ENCODE measurements at places on chromosomes 16 and 17. TPM values are rescaled to one million over a fixed set of nuclear protein-coding genes. Genes with fewer than 3 reads are reported as not detected.

Gene TEKT3
- total RNA-seq = not detected

GRCh38 chr16:10514369-10515055, 65.9 kb downstream of the EMP2 start:
- DNase-seq = peak; percentile 67

Gene GPR179
- not detected for total RNA-seq

GRCh38 chr17:6543079-6544010, 13.0 kb downstream of the PITPNM3 start:
- no peak for DNase-seq

Gene TBX4
- total RNA-seq = 0.42 TPM

Gene KLHL36
- total RNA-seq = 9.5 TPM

All from SJCRH30 (cell line).